ENCODE measurements at places on chromosomes 12 and 14.

- no peak for DNase-seq
Observed at GRCh38 chr12:27530157-27530922, 6.3 kb downstream of the PPFIBP1 start.

- DNase-seq: no peak
Observed at GRCh38 chr12:108853981-108854446, 3.4 kb downstream of the SSH1 start.

DNA sequence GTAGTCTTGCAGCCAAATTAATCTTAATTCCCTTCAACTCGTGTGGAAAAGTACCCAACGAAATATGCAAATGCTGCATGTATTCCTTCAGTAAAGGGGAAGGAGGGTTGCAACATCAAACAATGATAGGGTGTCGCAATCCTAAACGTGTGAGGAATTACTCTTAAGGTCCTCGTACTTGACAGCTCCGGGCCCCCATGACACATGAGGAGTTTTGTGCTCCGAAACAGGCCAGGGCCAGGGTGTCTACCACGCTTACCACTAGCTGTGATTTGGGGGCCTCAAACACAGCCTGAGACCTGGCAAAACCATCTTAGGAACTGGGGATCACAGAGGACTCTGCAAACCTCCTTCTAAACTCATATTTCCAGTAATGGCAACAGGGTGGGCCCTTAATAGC, 20.4 kb downstream of the FOS start:
- no peak for DNase-seq

DNA sequence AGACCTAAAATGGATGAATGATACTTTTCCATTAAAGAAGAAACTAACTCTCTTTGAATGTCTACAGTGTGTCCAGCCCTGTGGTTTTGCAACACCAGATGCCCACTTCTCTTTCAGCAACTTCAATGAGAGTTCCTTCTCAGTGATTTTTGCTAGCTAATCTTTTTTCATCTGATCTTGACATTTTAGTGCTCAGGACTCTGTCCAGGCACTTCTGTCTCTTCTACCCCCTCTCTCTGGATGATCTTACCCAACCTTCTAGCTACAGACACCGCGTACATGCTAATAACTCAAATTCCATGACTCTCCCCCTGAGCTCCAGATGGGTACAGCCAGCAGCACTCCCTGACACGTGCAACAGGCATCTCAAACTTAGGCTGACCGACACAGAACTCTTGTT, 161.1 kb upstream of the FOXN3 start:
- no peak for DNase-seq

Measured in NCI-H446 (cell line).